ENCODE measurements at places on chromosomes 11 and 22.

DNA sequence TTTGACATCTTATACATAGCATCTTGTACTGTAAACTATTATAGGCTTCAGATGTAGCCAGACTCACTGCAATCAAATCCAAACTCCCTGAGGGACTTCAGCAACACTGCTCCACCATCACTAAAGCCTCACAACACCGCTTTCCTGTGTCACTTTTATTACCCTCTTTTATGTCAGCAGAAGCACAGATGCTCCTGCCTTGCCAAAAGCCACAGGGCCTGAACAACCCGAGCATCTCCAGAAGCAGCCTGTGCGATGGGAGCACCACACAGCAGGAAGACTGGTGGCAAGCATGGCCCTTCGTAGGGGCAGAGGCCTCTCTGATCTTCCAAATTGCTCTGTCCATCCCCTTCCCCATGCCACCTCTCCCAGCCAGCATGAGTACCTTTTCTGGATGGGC lies 22.9 kb downstream of the TMEM123 start:
- no peak for DNase-seq

DNA sequence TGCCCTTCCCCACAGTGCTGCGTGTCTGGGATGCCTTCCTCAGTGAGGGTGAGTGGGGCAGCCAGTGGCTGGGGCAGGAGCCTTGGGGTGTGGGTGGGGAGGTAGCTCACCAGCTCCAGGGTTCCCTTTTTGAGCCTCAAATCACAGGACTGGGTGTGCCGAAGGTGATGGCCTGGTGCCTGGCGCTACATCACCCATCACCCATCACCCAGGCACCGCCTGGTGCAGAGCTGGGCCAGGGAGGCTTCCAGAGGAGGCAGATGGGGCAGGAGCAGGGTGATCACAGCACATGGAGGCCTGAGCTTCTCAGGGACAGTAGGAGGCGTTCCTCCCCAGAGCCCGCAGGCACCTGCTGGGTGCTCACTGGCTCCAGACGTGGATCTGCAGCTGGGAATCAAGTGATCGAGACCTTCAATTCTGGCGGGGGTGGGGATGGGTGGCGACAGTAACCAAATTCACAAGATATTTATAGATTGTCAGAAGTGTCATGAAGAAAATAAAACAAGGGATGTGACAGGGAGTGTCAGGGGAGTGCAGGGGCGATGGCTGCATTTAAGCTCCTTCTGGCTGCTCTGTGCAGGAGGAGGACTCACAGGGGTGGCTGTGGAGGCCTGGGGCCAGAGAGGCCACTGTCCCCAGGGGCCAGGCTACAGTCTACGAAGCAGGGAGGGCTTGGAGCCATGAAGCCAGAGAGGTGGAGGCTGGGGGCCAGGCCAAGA lies 3.2 kb downstream of the TBC1D10C start:
- DNase-seq: no peak

DNA sequence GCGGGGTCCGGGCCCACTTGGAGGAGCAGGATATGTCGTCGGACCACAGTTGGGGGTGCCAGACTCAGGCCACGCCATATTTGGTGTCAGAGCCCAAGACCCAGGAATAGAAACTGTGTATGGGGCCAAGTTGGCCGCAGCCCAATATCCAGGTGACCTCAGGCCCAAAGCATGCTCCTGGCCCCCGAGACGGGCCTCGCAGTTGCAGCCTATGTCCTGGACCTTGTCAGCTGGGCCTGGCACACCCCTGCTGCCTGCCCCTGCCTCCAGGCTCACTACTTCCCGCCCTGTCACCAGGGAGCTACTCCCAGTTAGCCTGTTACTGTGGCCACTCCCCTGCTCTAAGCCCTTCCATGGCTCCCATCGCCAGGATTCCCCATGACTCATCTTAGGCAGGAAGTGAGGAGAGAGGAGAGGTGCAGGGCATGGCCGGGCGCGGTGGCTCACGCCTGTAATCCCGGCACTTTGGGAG lies 23.1 kb downstream of the A4GALT start:
- DNase-seq: no peak

- no peak for DNase-seq
Measured at GRCh38 chr11:79413268-79413667, 27.6 kb downstream of the TENM4 start.

DNA sequence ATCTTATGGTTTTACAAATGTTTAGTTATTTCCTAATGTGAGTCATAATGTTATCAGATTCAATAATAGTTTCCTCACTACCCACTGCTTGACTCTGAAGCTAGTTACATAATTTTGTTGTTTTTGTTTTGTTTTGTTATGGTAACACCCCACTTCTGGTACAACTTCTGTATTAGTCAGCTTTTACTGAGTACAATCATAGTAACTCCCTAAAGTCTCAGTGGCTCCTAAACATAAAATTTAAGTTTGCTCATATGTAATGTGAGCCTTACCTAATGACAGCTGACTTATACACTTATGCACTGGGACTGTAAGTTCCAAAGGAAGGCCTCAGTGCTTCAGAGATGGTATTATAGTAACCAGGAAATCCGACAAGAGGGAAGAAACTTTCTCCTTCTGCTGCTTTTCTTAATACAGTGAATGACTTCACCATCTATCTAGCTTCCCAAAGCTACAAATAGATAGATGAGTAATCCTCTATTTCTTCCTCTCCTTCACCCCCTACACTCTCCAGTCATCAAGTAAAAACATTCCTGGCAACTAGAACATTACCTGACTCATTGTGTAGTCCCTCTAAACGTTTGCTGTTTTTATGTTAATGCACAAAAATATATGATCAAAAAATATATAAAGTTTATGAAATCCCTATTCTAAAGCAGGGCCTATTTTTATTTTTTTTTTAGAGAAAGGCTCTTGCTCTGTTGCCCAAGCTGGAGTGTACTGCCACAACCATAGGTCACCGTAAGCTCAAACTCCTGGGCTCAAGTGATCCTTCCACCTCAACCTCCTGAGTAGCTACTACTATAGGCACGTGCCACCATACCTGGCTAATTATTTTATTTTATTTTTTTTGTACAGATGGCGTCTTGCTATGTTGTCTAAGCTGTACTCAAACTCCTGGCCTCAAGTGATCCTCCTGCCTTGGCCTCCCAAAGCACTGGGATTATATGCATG lies 563.0 kb downstream of the SOX6 start:
- DNase-seq: no peak

GRCh38 chr11:111836721-111837120 lies 34.7 kb downstream of the ALG9 start:
- DNase-seq: no peak

DNA sequence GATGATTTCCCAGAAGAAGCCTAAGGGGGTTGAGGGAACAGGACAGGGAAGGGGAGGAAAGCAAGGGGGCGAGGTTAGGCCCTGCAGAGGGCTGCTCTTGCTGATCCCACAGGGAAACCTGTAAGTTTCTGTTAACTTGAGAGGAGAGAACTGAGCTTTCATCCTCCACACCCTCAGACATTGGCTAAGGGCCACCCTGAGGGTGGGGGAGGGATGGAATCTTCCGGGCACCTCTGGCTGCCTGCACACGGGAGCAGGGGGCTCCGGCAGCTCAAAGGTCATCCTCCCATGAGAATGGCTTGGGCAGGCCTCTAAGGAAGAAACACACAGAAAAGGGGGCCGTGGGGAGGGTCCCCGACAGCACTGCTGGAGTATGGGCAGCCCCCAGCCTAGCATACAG lies 108.1 kb downstream of the TSPAN18 start:
- DNase-seq: no peak

GRCh38 chr22:24516301-24516737 lies 21.2 kb downstream of the UPB1 start:
- DNase-seq: no peak
